Activated CD4-positive, alpha-beta memory T cell treated with anti-CD3 and anti-CD28 coated beads, Interleukin-2, amount 10 ng/mL, durations not matched to agents 7 days and 5 days (primary cell): ENCODE measurements at places on chromosomes 7 and 10.

GRCh38 chr10:122498521-122498920 is 37.2 kb downstream of the HTRA1 start:
- no peak for DNase-seq

DNA sequence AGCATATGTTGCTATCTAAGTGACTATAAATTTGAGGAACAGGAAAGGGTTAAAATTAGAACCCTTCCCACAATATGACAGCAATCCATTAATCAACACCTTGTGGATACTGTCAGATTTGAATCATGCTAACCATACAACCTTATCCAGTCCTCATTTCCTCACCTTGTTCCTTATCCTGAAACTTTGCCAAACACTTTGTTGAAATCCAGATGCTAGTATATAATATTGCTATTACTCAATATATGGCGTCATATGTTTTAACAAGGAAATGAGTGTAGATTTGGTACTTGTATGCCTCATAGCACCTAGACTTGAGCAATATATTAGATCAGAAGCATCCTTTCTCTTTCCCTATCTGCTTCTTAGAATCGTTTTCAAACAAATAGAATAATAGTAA is 66.3 kb upstream of the SLC25A13 start:
- no peak for DNase-seq

- DNase-seq: no peak
These were observed 95.2 kb downstream of the NRP1 start for GRCh38 chr10:33239257-33239656.

DNA sequence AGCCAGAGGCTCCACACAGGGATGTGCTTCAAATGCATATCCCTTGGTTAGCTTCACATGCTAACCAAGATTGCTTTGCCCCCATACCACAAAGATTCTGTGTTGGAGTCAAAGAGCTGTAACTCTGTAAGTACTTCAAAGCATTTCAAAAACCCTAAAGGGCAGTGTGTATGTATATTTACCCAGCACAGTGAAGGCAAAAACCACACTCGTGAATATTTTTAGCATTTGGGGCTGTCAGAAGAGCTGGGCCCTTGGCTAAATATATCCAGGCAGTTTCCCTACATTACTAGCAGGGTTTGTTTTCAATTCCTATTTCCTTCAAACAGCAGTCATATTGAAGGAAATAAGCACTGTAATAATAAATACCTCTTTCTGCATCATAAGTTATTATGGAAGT is 84.2 kb upstream of the STEAP1B start:
- DNase-seq: no peak

GRCh38 chr10:60235001-60235400 is 154.7 kb downstream of the ANK3 start:
- DNase-seq: no peak

GRCh38 chr7:27161721-27162560 is 3.4 kb downstream of the HOXA9 start:
- DNase-seq: no peak

- no peak for DNase-seq
These were observed 31.6 kb downstream of the ELMO1 start for GRCh38 chr7:37417107-37417474.

- DNase-seq: no peak
These were observed 15.9 kb downstream of the GRB10 start for GRCh38 chr7:50766849-50767207.

GRCh38 chr7:150940431-150941102 is 37.6 kb downstream of the KCNH2 start:
- DNase-seq: no peak

DNA sequence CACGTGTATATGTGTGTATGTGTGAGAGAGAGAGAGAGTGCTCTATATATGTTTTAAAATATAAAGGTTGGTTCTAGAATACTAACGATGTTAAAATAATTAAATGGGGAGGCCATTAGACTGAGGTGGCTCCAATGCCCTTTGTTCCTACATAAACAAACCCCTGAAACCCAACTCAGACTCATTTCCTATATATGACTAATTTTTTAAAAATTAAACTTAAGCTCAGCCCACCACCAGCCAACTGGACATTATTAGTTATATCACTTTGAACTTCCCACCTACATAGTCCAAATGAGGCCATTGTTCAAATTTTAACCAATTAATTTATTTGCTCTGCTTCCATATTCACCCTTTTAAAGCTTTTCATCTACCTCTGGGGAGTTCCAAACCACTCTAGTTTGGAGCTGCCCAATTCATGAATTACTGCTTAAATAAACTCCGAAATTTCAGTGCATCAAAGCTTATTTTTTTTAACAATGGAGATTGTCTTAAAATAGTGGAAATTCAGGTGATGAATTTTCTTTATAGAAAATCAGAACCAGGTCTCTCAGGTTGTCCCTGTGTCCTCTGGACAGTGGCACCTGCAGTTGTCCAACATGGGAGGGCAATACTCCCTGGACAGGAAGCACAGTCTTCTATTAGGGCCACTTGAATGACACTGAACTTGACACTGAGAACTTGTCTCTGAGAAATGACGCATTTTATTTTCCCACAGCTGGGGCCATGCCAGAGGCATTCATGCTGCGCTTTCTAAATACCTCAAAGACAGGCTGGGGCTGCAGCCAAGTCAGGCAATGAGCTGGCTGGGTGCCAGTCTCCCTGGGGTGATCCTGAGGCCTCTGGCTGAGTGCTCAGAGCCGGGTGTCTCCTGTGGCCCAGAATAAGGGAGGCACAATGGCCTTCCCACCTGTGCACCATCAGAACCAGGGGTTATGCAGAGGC is 109.5 kb upstream of the TMEM72 start:
- DNase-seq: no peak
